Right atrium auricular region (tissue), 2 donors: ENCODE measurements at places on chromosomes 7 and 10. TPM values are rescaled to one million over a fixed set of nuclear protein-coding genes. Genes with fewer than 3 reads are reported as not detected.

DNA sequence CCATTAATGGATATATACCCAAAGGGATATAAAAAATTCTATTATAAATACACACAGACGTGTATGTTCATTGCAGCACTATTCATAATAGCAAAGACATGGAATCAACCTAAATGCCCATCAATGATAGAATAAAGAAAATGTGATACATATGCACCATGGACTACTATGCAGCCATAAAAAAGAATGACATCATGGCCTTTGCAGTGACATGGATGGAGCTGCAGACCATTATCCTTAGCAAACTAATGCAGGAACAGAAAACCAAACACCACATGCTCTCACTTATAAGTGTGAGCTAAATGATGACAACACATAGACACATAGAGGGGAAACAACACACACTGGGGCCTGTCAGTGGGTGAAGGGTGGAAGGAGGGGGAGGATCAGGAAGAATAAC is 33.0 kb downstream of the POLR1F start:
- no peak for DNase-seq

GRCh38 chr7:13989126-13989948 is at the start of gene ETV1:
TSS of gene ETV1 (minus strand) at chr7:13989666. CDS start at chr7:13989052, 614 bp downstream.
- DNase-seq = peak; percentile 77

GRCh38 chr7:1610013-1610677 is 40.3 kb upstream of the PSMG3 start:
- no peak for DNase-seq

DNA sequence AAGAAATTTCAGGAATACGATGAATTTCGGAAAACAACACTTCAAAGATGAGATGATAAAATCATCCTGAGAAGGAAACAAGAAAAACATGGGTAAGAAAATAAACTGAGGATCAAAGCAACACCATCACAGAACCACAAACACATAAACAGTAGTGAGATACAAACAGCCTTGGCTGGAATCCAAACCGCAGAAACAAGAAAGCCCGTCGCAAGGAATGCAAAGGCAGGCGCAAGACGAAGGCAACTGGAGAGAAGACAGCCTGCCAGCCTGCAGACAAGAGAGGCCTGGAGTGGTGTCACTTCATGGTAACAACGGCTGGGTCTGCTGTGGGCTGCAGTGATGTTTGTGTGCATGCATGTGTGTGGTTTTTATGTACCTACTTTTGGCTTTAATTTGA is 61.8 kb upstream of the DRGX start:
- DNase-seq = no peak

DNA sequence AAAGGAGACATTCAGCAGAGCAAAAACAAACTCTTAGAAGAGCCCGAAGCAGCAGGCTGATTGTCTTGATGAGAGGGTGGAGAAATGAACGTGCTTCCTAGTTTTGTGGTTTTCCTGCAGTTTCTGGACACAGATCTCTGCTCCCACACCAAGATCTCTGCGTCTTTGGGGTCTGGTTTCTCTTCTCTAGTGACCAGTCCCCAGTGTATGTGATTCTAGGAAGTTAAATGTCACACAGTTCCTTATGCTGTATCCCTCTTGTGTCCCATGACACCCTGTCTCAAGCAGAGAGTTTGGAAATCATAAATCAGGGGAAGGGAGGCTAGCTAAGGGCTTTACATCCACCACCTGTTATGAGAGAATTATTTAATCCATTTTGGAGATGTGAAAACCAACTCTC is 55.4 kb upstream of the KLF14 start:
- no peak for DNase-seq

Gene SCRN1
- 33.3 TPM for total RNA-seq
